ENCODE measurements at places on chromosomes 5 and 9. TPM values are rescaled to one million over a fixed set of nuclear protein-coding genes. Genes with fewer than 3 reads are reported as not detected.

Gene LCN12
- 1.4 TPM for total RNA-seq

Gene STPG3
- total RNA-seq = not detected

- no peak for DNase-seq
Observed at GRCh38 chr9:68842568-68842967, 137.5 kb downstream of the PIP5K1B start.

Gene CAST
- total RNA-seq = 374 TPM

Gene MOB3B
- 0.12 TPM for total RNA-seq

Data from CD4-positive, CD25-positive, alpha-beta regulatory T cell (primary cell).